ENCODE measurements at places on chromosomes 4 and X.

DNA sequence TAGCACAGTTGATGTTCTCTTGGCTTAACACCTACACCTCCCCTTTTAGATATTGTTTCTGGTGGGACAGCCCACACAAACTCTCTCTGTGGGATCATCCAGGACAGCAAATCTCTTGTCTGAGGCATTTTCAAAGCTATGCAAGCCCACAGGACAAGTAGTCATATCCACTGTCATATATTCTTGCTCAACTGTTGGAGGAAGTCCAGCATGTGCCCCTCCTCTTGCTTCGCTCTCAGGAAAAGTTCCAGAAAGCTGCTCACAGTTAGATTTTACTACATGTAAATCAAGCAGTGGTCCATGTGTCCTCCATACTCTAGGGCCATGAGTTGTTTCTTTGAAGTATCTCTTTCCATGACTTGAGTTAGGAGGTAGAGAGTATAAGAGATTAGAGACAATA lies 260.7 kb downstream of the INPP4B start:
- DNase-seq: no peak
- no peak overlapping the region for H3K4me3 ChIP-seq
- H3K4me1 ChIP-seq: no peaks in the 10 kb centered on the region
- H3K27me3 ChIP-seq: no peaks in the 10 kb centered on the region

- no peaks in the 10 kb centered on the region for H3K36me3 ChIP-seq
- no peak overlapping the region for H3K4me3 ChIP-seq
- no peaks in the 10 kb centered on the region for H3K27me3 ChIP-seq
- DNase-seq: no peak
- H3K4me1 ChIP-seq: peaks cover 5% of the 10 kb centered on the region
Observed at GRCh38 chrX:53479301-53479700, 45.1 kb upstream of the HSD17B10 start.

- H3K4me1 ChIP-seq: no peaks in the 10 kb centered on the region
- H3K36me3 ChIP-seq: no peaks in the 10 kb centered on the region
- DNase-seq: no peak
Observed at GRCh38 chr4:162535121-162535520, 371.3 kb upstream of the FSTL5 start.

GRCh38 chr4:18535948-18536347 lies 514.4 kb upstream of the LCORL start:
- H3K27ac ChIP-seq: no peak overlapping the region
- no peaks in the 10 kb centered on the region for H3K27me3 ChIP-seq
- no peaks in the 10 kb centered on the region for H3K4me1 ChIP-seq
- H3K36me3 ChIP-seq: no peaks in the 10 kb centered on the region
- DNase-seq: no peak

- peaks cover 37% of the 10 kb centered on the region for H3K36me3 ChIP-seq
- peak overlapping the region; percentile 89 for H3K27ac ChIP-seq
- H3K4me3 ChIP-seq: peak overlapping the region; percentile 93
- H3K27me3 ChIP-seq: no peaks in the 10 kb centered on the region
Observed at GRCh38 chrX:65668377-65669310, 1.2 kb downstream of the MSN start.

- no peak overlapping the region for H3K27ac ChIP-seq
- no peaks in the 10 kb centered on the region for H3K4me1 ChIP-seq
- no peak for DNase-seq
- H3K27me3 ChIP-seq: no peaks in the 10 kb centered on the region
Observed at GRCh38 chrX:139734996-139735395, 27.0 kb upstream of the MCF2 start.

GRCh38 chr4:55931043-55931442 lies 17.7 kb upstream of the CEP135 start:
- peaks cover 17% of the 10 kb centered on the region for H3K4me1 ChIP-seq
- H3K27me3 ChIP-seq: no peaks in the 10 kb centered on the region
- DNase-seq: no peak
- H3K4me3 ChIP-seq: no peak overlapping the region
- H3K36me3 ChIP-seq: peaks cover under 1% of the 10 kb centered on the region
- no peak overlapping the region for H3K27ac ChIP-seq

DNA sequence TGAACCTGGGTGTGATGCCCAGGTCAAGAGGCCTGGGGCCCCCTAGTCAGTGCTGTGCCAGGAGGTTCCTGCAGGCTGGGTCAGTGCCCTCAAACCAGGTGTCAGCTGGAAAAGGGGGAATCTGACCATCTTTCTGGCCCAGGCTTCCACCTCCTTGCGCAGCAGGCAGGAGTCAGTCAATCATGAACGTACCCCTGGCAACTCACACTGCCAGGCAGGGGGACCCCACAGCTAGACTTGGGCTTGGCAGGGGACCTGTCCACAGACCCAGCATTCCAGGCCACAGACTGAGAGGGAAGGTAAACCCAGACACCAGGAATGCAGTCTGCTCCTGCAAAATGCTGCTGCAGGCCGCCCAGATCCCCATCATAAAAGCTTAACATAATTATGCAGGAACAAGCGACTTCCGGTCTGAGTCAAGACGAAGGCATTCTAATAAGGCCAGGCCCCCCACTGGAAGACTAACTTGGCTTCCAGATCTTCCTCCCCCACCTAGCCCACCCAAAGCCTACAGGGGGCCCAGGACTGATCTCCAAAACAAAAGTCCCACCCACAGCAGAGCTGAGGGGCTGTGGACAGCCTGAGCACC lies 156.3 kb downstream of the BCOR start:
- no peaks in the 10 kb centered on the region for H3K27me3 ChIP-seq
- H3K4me3 ChIP-seq: no peak overlapping the region

- no peaks in the 10 kb centered on the region for H3K36me3 ChIP-seq
- H3K4me1 ChIP-seq: no peaks in the 10 kb centered on the region
- no peak overlapping the region for H3K27ac ChIP-seq
- H3K27me3 ChIP-seq: peaks cover 5% of the 10 kb centered on the region
Observed at GRCh38 chr4:40333921-40334352, 1.2 kb upstream of the CHRNA9 start.

DNA sequence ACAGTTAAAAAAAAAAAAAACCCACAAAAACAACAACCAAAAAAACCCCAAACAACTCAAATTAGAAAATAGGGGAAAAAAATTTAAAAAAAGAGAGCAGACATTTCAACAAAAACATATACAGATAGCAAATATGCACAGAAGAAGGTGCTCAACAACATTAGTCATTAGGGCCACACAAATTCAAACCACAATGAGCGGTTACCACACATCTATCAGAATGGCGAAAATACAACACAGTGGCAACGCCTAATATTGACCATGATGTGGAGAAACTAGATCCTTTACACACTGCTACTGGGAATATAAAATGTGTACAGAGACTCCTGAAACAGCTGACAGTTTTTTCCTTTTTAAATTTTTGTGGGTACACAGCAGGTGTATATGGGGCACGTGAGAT lies 19.4 kb downstream of the LYAR start:
- H3K27ac ChIP-seq: no peak overlapping the region
- peaks cover 70% of the 10 kb centered on the region for H3K36me3 ChIP-seq
- DNase-seq: no peak

DNA sequence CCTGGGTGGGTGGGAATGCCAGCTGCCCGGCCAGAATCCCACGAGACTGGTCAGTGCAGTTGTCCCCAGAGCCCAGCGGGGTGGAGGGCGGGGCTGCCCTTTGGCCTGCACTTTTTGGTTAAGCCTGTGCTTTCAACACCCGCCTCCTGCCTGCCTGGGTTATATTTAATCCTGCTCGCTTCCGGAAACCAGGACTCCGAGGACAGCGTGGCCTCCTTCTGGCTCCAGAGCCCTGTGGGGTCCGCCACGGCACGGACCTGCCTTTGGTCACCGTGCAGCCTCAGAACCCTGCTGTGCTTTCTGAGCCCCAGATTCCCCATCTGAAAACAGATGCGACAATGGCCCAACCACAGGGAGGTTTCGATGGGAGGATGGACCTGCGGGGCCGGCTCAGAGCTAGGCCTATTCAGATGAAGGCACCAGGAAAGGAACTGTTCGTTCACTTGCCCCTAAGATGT lies 29.4 kb upstream of the KIAA0232 start:
- no peak for DNase-seq
- no peak overlapping the region for H3K27ac ChIP-seq
- no peaks in the 10 kb centered on the region for H3K36me3 ChIP-seq
- H3K4me3 ChIP-seq: no peak overlapping the region

GRCh38 chr4:124633285-124633941 lies 79.1 kb downstream of the ANKRD50 start:
- no peak overlapping the region for H3K27ac ChIP-seq
- H3K4me3 ChIP-seq: no peak overlapping the region
- DNase-seq: no peak
- no peaks in the 10 kb centered on the region for H3K36me3 ChIP-seq
- no peaks in the 10 kb centered on the region for H3K4me1 ChIP-seq
- H3K27me3 ChIP-seq: no peaks in the 10 kb centered on the region

DNA sequence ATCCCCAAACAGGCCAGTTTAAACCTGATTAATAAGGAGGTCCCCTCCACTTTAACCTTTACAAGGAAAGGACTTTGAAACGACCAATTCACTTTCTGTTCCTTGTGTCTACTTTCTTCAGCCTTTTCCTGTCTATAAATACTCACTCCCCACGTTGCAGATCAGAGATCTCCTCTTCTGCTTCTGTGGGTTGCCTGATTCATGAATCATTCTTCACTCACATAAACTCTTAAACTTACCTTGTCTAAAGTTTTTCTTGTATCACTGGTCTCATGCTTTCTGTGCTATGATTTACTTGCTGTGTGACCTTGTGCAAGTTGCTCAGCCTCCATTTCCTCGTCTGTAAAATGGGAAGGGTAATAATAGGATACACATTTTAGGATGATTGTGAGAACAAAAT lies 236.1 kb downstream of the QDPR start:
- H3K4me3 ChIP-seq: no peak overlapping the region
- no peaks in the 10 kb centered on the region for H3K4me1 ChIP-seq
- peaks cover 2% of the 10 kb centered on the region for H3K27me3 ChIP-seq
- no peaks in the 10 kb centered on the region for H3K36me3 ChIP-seq

DNA sequence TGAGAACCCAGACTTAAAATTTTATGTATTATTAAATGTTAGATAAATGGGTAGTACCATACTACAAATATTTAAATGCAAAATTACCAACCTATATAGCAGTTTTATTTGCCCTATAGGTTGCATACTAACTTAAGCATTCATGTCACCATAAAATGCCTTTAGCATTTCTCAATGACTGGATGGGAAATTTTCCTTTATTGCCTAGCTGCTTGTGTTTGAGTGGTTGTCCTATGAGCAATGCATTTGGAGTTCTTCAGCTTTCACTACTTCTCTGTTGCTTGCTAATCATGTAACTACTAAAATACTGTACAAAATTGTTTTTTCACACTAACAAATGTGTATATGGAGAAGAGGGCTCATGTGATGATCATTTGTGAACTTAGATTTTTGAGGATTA lies 44.2 kb upstream of the CEP135 start:
- no peak overlapping the region for H3K27ac ChIP-seq
- H3K36me3 ChIP-seq: peaks cover 48% of the 10 kb centered on the region
- no peak for DNase-seq
- peaks cover 7% of the 10 kb centered on the region for H3K4me1 ChIP-seq

- no peak overlapping the region for H3K4me3 ChIP-seq
- no peaks in the 10 kb centered on the region for H3K36me3 ChIP-seq
- DNase-seq: no peak
- H3K4me1 ChIP-seq: no peaks in the 10 kb centered on the region
Observed at GRCh38 chr4:122798101-122798500, 28.5 kb upstream of the FGF2 start.

- no peak overlapping the region for H3K27ac ChIP-seq
- H3K27me3 ChIP-seq: peaks cover 2% of the 10 kb centered on the region
- H3K4me3 ChIP-seq: no peak overlapping the region
- no peaks in the 10 kb centered on the region for H3K36me3 ChIP-seq
- no peaks in the 10 kb centered on the region for H3K4me1 ChIP-seq
Observed at GRCh38 chr4:76830964-76831703, 66.8 kb downstream of the SOWAHB start.

DNA sequence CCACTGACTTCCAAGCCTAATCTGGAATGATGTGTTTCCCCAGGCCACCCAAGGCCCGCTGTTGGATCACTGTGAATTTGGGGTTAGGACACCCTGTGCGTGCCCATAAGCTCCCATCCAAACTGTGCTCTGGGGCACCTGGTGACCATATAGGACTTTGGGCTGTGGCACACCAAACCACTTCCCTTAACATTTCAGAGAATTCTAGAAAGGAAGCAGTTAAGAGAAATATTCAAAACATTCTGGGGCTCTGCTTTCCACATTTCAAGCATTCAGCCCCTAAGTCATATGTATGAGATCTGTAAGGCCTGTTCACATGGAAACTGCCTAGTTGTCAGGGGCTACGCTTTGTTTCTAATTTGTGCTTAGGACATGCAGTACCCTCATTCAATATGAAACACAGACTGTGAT lies 14.4 kb downstream of the VGLL1 start:
- H3K27me3 ChIP-seq: no peaks in the 10 kb centered on the region
- no peak overlapping the region for H3K4me3 ChIP-seq
- no peaks in the 10 kb centered on the region for H3K36me3 ChIP-seq
- H3K27ac ChIP-seq: no peak overlapping the region
- H3K4me1 ChIP-seq: no peaks in the 10 kb centered on the region
- no peak for DNase-seq

DNA sequence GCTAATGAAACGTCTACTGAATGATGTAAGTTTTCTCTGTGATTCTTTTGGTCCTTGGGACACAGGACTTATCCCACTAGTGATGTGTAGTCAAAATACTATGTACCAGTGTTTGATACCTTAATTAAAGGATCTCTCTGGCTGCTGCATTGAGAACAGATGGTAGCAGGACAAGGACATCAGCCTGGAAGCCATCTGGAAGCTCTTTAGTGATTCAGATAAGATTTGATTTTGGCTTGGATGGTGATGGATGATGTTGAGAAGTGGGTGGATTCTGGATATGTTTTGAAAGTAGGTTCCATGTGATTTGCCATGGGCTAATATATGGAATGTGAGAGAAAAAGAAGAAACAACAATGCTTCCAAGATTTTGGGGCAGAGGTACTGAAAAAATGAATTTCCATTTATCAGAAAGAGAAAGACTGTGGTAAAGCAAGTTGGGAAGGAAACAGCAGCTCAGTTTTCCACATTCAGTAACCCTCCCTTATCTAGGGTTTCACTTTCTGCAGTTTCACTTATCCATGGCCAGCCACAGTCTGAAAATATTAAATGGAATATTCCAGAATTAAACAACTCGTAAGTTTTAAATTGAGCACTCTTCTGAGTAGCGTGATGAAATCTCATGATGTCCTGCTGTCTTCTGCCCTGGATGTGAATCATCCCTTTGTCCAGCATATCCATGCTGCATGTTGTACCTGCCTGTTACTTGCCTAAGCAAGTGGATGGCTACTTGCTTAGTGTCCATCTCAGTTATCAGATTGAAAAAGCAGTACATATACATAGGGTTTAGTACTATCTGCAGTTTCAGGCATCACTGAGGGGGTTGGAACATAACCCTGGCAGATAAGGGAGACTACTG lies 15.6 kb downstream of the CD38 start:
- no peak overlapping the region for H3K4me3 ChIP-seq
- no peak overlapping the region for H3K27ac ChIP-seq
- no peak for DNase-seq
- no peaks in the 10 kb centered on the region for H3K27me3 ChIP-seq
- H3K36me3 ChIP-seq: no peaks in the 10 kb centered on the region
- peaks cover 14% of the 10 kb centered on the region for H3K4me1 ChIP-seq

DNA sequence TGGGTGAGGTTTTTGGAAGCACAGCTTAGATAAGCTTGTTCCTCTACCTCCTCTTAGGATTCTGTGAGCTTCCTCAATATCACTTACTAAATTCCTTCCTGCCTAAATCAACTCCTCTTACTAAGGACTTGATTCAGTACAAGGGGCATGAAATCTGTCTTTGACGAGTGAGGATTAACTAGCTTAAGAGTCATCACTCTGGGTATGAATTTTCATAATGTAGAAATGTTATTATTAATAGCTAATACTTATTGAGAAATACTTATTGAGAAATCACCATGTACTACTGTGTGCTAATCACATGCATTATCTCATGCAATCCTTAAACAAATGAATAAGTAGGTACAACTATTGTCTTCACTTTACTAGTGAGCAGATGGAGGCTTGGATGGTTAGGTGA lies 28.6 kb downstream of the TRPC3 start:
- H3K4me1 ChIP-seq: no peaks in the 10 kb centered on the region
- no peak overlapping the region for H3K4me3 ChIP-seq
- DNase-seq: no peak
- H3K27me3 ChIP-seq: peaks cover 12% of the 10 kb centered on the region
- H3K36me3 ChIP-seq: no peaks in the 10 kb centered on the region

Measured in activated B cell treated with CpG ODN at 0.5 μM for 24 hours (primary cell).